CD4-positive, alpha-beta T cell treated with Interleukin-4 for 4 hours (primary cell): ENCODE measurements at places on chromosomes 5 and 9.

- no peak for DNase-seq
These were observed 9.9 kb downstream of the GNAQ start for GRCh38 chr9:78021697-78022096.

GRCh38 chr5:82684165-82684564 lies 393.0 kb downstream of the TMEM167A start:
- DNase-seq, result no peak

- DNase-seq, result peak; percentile 29
These were observed 49.1 kb downstream of the HOMER1 start for GRCh38 chr5:79464695-79465332.

GRCh38 chr5:87898574-87898973 lies 370.1 kb downstream of the TMEM161B start:
- no peak for DNase-seq
